Stimulated activated CD8-positive, alpha-beta memory T cell treated with anti-CD3 and anti-CD28 coated beads, Interleukin-15, amount 100 ng/mL, for 48 hours (primary cell): ENCODE measurements at places on chromosomes 2 and 18.

GRCh38 chr2:237759176-237759575, 39.4 kb upstream of the RBM44 start:
- DNase-seq, result no peak

- DNase-seq, result no peak
Observed at GRCh38 chr18:50871846-50872245, 7.1 kb upstream of the ME2 start.

DNA sequence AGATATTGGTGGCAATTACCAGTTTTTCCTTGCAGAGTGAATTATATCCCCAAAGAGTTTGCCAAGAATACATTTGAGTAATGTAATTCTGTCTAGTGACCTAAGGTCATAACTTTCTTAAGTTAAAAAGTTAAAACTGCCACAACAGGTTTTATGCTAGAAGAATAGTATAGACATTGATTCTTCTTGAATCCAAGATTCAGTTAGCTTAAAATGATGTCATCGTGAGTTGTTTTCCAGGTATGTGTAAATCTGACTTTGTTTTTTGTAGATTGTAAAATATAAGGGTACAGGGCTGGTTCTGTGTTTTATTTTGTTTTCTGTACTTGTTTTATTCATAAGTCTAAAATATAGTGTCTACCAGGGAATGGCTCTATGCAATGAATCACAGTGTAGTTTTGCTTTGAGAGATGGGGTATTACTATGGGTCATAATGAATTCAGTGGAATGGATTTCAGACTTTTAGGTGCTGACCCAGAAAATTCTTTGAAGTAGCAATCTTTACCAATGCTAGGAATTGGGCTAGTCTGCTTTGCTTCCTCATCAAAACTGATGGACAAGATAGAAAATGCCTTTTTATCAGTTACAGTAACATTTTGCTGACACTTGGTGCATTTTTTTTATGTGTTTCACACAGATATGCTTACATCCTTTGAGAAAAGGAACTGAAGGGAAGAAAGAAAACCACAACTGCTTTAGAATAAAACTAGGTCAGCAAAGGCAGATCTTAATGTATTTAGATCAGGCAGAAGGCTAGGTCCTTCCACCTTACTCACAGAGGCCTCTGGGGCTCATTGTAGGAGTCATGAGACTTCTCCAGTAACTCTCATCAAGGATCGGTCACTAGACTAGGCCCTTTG, 20.8 kb upstream of the MGAT5 start:
- no peak for DNase-seq

DNA sequence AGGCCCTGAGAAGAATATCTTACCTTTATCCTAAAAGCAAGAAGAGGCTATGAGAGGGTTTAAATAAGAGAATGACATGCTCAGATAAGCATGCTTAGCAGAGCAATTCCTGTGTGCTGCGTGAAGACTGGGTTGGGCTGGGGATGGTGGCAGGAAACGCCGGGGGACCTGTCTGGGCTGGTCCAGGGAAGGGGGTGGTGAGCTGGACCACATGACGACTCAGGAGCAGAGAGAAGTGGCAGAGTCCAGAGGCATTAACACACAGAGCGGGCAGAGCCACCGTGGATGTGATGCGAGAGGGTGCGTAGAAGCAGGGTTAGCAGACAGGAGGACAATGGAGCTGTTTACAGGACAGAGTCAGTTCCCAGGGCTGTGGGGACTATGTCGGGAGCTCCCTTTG, 84.5 kb downstream of the ZBTB7C start:
- no peak for DNase-seq

- DNase-seq, result no peak
Observed at GRCh38 chr18:33837191-33837590, 259.2 kb downstream of the ASXL3 start.

DNA sequence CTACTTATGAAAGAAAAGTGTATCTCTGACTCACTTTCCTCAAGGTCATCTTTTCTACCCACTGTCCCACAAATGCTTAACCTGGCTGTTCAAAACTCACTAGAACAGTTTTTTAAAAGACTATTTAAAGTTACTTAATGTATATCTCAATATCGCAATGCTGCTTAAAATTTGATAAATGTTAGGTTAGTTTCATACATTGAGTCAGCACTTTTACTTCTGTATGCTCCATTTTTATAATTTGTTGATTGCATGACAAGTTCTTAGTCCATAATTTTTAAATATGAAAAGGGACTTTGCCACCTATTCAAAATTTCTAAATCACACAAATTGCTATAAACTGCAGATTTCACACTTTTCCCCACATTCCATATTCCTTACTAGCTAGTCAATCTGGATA, 231.7 kb upstream of the SLC39A10 start:
- DNase-seq, result no peak

DNA sequence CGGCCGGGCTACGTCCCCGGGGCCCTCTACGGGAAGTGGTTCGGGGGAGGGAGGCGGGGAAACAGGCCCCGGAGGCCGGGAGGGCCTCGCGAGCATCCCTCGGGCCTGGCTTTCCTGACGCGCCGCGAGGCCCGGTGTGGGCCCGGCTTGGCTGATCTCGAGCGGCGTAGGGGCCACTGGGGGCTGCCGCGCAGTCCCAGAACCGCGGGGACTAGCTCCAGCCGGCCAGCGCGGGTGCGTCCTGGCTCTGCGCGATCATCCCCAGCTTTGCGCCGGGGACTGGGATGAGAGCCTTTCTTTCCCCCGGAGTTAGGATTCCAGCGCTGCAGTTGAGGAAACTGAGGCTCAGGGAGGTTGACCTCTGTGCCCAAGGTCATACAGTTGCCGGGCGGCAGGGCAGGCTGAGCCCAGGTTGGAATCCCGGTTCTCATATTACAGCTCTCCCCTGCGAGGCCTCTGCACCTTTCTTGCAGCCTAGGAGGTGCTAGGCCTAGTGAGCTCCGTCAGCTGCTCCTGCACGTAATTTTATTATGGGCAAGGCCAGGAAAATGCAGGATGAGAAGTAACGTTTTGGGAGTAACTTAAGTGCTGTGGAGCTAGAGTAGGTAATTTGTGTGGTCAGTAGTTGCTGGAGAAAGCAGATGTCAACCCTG, 501 bp downstream of the LPIN1 start:
- DNase-seq, result no peak

- no peak for DNase-seq
Observed at GRCh38 chr2:187995556-187995955, 296.1 kb upstream of the GULP1 start.

DNA sequence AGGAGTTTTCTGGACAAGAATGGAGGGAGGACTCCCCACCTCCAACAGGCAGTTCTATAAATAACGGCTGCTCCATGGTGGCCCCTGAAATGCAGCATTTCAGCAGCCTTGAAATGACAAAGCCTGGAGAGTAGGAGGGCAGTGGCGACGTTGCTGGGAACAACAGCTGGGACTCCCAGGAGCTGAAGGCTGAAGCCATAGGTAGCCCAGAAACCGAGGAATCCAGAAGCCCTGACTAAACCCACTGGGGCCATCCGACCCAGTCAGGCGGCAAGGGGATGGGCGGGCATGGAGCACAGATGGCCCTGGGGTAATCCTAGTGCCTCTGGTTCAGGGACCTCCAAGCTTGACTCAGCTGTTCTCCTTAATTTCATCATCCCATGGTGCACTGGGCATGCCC, 9.0 kb downstream of the PRKAG3 start:
- no peak for DNase-seq

DNA sequence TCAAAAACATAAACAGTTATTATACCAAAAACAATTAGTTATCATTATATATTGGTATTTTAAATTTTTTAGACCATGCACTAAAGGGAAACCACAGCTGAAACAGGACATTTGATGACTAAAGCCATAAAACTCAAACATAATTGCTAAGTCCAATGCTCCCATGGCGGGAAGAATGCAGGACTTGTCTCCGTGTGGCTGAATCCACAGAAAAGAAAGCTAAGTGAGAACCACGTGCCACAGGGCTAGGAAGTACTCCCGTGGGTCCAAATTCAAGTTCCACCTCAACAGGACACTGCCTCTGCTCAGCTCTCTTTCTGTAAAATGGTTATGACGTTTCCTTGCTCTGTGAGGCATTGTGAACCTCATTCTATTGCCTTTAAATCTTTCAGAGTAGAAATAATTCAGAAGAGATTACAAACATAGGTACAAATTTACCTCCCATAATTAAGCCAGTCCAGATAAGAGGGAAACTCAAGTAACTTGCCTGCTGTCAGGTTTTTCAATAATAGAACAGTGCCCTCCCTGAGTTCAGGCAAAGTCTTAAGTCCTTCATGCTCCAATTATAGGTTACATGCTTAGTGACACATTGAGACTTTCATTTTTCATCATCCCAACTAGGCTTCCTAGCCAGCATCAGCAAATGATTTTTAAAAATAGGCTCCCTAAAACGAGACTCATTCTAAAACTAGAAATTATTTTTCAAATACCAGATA, 36.7 kb downstream of the FTCDNL1 start:
- DNase-seq, result no peak

DNA sequence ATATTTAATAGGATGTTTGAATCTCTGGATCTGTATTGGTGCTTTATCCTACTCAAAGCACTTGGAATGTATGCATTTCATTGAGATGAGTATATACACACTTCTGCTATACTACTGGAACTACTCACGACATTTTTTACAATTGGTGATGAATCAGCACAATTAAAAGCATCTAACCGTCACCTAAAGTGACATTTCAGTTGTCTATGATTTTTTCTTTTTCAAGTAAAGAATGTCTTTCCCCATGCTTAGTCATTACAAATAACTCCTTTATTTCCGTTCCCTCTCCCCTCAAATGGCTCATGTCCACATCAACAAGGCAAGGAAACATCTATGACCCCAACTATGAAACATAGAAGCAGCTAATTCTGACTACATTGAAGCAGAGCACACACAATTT, 77.3 kb downstream of the CLIP4 start:
- no peak for DNase-seq

- no peak for DNase-seq
Observed at GRCh38 chr2:11073251-11073650, 82.0 kb upstream of the SLC66A3 start.

DNA sequence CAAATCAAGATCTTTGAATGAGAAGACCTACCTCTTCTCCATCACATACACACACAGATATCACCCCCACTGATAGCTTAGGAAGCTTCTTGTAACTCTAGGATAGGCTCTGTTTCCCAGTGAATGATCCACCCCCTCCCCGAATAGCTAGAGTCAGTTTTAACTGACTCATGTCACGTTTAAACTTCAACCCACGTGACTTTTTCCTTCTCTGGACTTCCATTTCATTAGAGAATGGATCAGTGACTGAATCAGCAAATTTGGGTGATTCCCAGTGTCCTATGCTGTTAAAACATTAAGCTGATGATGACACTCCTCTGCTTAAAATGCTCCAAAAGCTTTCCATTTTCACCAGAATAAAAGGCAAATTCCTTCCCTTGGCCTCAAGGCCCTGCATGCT, 185.9 kb upstream of the LHCGR start:
- DNase-seq, result no peak

- no peak for DNase-seq
Observed at GRCh38 chr2:151337643-151338042, 19.7 kb upstream of the TNFAIP6 start.

DNA sequence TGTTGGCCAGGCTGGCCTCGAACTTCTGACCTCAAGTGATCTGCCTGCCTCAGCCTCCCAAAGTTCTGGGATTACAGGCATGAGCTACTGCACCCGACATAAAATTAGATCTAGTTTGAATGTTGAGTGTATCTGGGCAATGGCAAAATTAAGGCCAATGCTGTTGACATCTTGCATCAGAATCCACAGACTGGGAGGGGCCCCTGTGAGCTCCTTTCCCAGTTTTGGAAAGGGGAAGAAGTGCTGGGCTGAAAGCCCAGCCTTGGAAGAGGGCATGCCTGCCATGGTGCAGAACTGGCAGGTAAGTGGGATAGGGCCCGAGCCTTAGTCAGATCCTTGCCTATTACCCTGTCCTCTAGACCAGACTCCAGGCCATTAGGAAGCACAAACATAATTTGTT, 4.5 kb upstream of the MYOM1 start:
- no peak for DNase-seq

DNA sequence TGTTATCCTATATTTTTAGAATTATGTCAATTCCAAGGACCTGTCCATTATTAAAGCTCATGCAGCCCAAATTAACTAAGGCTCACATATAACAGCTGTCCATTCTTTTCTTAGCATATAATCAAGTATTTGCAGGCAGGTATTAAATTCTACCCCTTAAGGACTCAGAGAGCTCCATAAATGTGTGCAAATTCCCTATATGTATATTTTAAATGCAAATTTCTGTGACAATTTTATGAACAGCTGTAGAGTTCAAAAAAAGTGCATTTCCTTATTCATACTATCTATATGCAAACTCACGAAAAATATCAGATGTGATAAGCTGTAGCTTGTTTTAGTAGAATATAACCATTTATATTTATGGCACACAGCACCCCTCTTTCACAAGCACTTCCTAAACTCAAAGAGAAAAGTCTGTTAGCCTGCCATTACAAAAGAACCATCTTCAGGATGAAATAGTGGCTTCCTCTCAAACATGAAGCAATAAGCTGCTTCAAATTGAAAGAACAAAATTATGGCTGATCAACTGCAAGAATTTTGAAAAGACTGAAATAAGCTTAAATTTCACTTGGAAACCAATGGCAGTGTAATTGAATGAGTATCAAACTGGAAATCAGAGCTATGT, 155.0 kb upstream of the REG3G start:
- no peak for DNase-seq

DNA sequence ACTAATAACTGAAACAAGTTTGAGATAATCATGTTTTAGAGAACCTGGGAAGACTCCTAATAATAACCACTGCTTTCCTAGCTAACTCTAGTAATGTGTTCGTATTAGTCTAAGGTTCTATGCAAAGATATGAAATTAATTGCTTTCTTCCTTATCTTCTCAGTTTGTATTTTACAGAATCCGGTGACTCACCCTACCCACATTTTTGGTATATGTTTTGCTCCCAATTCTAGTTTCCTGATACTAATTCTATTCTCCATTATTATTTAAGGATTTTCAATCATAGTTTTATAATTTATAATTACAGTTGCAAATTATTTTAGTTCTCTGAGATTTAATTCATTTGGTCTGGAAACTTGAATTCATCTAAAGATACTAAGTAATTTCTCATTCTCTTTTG, 394.6 kb upstream of the SETBP1 start:
- no peak for DNase-seq

DNA sequence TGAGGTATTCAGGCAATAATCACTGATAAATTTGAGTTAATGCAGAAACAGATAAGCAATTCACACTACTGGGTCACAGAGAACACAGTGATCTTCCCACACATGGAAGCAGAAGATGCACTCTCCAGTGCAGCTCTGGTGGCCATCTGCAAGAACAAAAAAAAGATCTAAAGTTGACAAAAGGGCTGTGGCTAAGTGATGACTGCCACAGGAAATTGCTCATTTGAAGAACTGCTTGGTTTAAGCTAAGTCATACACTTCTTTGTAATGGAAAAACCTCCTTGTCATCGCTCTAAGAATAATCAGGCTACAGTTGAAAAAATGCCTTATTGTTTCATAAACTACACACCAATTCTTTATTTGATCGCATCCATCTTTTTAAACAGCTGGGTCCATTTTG, 115.1 kb downstream of the DTNB start:
- DNase-seq, result peak; percentile 24

GRCh38 chr2:172950565-172950964, 125.1 kb upstream of the MAP3K20 start:
- no peak for DNase-seq
